ENCODE measurements at places on chromosomes 7 and 10. TPM values are rescaled to one million over a fixed set of nuclear protein-coding genes. Genes with fewer than 3 reads are reported as not detected.

DNA sequence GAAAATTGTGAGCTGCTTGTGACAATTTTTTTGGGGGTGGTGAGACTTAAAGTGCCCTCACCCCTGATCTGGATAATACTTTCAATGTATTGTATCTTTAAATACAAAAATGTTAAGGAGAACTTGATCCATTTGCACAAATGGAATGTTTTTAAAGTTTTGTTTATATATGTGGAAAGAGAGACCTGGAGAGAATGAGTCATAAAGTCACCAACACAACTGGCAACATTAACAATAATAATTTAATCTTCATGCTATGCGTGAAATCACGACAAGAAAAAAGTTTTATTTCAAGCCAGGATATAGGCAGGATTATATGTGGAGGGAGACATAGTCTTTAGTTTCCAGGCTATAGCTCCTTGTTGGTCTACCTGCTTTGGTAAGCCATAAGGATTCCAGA, 537.5 kb downstream of the GPAM start:
- DNase-seq, result no peak

Gene CDC123
- 111 TPM for total RNA-seq

Gene C7orf25
- total RNA-seq, result 10.7 TPM

GRCh38 chr10:17527514-17528146, 73.2 kb upstream of the ST8SIA6 start:
- DNase-seq, result no peak

DNA sequence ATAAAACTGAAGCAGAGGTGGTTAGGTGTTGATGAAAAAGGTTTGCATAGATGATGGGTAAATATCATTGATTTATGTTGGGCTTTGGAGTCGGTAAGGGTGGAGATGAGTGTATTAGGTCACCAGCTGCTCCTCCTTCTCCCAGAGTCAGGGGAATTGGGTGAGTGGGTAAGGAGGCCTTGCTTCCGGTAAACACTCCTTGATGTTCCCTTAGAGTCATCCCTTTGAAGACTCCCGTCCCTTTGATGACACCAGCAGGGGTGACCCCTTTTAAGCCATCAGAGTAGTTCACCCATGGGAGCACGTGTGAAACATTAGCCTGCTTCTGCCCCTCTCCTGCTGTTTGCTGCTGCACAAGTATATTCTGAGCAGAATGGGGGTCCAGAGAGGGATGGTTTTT, 92.2 kb upstream of the DKK1 start:
- no peak for DNase-seq
